Fibroblast of skin of abdomen (primary cell): ENCODE measurements at places on chromosomes 6 and 20.

GRCh38 chr6:14035071-14035847 is 82.3 kb upstream of the CD83 start:
- DNase-seq: peak; percentile 96

- peak; percentile 18 for DNase-seq
Measured at GRCh38 chr20:47878601-47879027, 93.3 kb upstream of the SULF2 start.

DNA sequence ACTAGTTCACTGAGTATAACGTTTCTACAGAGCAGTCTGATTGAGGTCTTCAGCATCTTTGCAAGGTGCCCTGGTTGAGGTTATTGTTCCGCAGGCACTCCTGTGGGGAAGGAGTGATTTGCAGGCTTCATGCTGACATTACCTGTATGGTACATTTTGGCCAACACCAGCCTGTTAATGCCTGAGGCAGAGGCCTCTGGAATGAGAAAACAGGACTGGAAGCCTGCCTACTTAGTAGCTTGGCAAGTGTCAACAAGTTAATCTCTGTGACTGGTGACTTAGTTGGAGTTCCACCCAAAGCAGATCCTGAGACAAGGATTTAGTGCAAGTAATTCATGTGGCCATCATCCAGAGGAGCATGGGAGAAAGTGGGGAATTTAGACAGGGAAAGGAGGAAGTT is 24.6 kb downstream of the MAS1 start:
- DNase-seq: no peak

- DNase-seq: no peak
Measured at GRCh38 chr20:44644667-44645131, 6.8 kb downstream of the ADA start.

DNA sequence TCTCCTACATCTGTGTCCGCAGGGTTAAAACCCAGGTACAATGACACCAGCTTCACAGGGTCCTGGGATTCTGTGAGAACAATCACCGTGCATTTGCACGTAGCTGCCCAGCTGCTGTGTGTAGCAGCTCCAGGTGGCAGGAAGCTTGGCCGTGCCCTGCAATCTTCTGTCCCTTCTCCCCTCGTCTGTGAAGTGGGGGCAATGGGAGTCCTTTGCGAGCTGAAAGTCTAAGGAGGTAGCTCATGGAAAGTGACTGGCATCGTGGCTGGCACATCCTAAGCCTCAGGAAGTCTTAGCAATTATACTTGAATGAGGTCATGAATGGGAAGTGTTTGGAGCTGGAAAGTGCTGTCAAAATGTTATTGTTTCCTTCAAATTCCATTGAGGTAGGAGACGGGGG is 137.1 kb downstream of the SMOC2 start:
- DNase-seq: no peak

DNA sequence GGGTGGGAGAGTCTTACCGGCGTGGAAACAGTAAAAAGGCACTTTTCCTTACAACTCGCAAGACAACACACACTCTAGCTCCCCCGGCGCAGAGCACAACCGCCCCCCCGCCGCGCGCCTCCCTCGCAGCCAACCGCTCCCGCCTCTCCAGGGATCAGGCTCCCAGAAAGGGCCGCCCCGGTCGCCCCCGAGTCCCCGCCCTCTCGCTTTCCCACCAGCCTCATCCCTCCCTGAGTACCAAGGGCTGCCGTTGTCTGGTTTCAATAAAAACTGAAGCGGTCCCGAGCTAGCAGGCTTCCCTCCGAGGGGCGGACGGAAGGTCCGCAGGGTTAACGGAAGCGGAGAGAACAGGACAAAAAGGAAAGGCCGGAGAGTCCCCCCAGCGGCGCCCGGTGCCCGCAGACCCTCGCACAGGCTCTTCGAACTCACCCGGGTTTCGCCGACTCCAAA is 804 bp downstream of the ELOVL5 start:
- DNase-seq: peak; percentile 69

DNA sequence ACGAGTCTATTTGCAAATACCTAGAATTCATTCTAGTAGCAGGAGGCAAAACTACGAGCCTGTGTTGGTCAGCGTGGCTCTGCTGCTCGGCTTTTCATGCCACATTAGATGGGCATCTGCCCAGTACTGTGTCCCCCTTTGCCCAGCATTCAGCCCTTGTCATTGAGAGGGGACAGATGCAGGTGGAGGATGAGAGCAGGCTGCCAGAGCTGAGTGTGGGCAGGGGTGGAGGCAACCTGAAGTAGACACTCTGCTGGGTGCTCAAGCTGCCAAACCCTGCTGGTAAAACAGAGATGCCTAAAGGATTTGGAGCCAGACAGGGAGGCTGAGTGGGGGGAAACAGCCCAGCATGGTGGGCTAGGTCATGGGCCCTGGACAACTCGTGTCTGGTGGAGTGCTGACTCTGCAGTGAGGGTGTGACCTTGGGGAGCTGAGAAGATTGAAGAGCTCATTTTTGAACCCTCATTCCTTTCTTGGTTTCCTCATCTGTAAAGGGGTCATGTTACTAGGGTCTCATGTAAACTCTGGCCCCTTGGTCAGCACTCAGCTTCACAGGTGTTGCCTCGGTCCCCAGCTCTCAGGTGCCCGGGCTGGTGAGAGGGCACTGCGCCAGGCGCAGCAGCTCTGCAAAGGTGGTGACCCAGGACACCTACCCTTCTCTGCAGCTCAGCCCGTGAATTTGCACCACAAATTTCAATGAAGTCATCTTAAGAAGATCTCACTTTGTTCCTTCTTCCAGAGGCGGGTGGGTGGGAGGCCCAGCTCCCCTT is 64.2 kb upstream of the BHLHE23 start:
- no peak for DNase-seq

GRCh38 chr20:37243937-37244571 is 17.6 kb downstream of the GHRH start:
- no peak for DNase-seq

- no peak for DNase-seq
Measured at GRCh38 chr6:44062771-44063560, 64.3 kb downstream of the MRPL14 start.

DNA sequence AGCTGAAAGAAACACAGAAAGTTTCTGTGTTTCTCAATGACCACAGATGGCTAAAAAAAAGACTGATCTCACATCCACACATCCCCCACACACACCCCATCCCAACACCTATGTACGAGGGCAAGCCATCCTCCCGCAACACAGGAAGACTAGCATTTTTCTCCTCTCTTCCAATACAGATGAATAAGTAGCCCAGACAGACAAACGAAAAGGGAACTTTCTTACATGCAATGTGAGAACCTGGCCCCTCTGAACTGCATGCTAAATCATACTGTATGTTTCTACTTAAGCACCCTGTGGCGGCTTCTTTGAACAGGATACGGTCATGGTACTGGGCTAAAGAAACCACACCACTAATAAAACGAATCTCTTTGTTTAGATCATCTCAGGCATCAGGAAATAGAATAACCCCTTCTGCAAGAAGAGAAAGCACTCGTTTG is 116.2 kb downstream of the GMDS start:
- no peak for DNase-seq

GRCh38 chr6:167786853-167787675 is 39.6 kb upstream of the AFDN start:
- DNase-seq: no peak

DNA sequence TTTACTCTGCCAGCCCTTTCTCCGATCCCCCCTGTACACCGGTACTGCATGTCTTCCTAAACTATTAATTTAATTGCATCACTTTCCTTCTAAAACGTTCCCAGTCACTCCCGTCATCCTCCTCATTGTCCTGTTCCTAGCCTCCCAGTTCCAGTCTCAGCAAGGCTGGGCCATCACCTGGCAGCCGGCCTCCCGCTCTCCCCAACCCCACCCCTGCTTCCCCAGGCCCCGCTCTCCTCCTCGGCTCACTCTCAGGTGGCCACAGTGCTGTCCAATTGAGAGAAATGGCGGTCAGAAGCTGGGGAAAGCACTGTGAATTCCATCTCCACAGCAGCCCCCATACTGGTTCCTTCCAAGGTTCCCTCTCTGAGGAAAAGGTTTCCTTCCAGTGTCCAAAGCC is 8.9 kb downstream of the PDE10A start:
- DNase-seq: no peak

DNA sequence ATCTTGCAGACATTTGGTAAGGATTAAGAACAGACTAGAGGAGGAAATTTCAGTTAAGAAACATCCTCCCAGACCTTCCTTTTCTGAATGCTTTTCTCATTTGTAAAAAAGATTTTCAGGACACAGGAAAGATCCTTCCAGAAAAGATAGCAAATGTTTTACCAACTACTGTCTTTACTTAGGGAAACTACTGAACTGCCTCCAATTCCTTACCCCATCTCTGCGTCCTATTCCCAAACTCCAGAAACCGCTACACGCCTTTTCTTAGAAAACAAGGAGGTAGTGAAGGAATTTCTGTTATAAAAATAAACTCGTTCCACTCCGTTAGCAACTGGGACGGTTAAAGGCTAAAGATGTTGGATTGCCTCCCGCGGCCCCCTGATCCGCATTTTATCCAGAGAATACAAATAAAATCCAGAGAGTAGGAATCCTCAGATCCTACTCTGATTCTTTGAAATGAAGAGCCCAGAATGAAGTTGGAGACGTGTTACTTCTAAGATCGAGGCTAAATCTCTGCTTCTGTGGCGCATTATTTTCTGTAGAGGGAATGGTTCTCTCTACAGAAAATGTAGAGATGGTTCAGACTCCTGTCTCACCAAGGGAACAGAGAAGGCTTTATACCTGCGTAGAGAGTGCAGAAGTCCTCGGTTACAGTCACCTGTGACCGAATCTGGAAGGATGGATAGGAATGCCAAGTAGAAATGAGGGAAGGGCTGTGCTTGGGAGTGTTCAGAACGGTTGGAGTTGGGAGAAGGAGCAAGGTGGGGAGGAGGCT is 133.0 kb downstream of the GPX5 start:
- no peak for DNase-seq

- no peak for DNase-seq
Measured at GRCh38 chr6:2171728-2172127, 73.7 kb downstream of the GMDS start.

DNA sequence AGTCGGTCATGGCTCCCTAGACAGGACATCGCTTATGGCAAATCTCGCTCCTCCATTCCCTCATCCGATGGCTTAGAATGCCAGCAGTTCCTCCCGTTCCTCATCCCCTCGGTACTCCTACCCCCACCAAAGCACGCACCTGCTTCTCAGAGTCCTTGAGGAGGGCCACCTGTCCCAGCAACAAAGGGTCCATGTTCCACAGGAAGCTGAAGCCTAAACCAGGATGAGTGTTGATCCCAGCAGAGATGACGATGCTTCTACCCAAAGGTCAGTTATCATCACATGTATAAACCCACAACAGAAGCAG is 111.2 kb downstream of the THBS2 start:
- no peak for DNase-seq

DNA sequence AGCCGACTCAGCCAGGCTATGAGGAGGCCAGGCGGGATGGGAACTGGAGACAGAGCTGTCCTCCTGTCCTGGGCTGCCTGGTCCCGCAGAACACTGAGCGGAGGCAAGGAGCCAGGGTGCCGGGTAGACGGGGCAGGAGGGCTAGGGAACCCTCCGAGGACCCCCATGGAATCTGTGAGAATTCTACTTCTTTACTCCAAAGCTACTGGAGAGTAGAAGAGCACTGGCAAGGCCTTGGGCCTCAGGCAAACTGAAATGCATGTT is 14.9 kb downstream of the DACT2 start:
- DNase-seq: no peak

- peak; percentile 50 for DNase-seq
Measured at GRCh38 chr20:2955257-2955970, 82.1 kb downstream of the PTPRA start.

- DNase-seq: no peak
Measured at GRCh38 chr6:89966228-89966544, 71.9 kb downstream of the GJA10 start.

DNA sequence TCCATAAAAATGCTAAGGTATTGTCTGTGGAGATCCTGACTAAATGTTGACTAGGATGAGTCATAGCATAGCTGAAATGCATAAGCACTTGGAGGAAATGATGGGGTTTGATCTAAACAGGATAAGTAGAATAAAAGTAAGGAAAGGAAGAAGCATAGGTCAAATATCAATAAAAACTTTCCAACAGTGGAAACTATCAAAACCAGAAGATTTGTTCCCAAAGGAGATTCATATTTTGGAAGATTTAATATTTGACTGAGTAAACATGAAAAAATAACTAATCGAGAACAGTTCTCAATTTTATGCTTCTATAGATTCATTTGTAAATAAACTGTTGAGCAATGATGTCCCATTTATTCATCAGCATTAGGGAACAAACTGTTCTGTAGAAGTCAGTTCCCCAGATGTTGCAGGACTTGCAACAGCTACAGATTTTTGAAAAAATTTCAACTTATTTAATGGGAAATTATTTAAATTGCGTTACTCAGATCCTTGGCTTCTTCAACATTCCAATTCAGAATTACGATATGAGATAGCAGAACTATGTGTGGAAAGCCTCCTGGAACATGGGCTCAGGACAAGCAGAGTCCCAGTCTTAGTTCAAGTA is 133.7 kb upstream of the TBX18 start:
- peak; percentile 62 for DNase-seq

DNA sequence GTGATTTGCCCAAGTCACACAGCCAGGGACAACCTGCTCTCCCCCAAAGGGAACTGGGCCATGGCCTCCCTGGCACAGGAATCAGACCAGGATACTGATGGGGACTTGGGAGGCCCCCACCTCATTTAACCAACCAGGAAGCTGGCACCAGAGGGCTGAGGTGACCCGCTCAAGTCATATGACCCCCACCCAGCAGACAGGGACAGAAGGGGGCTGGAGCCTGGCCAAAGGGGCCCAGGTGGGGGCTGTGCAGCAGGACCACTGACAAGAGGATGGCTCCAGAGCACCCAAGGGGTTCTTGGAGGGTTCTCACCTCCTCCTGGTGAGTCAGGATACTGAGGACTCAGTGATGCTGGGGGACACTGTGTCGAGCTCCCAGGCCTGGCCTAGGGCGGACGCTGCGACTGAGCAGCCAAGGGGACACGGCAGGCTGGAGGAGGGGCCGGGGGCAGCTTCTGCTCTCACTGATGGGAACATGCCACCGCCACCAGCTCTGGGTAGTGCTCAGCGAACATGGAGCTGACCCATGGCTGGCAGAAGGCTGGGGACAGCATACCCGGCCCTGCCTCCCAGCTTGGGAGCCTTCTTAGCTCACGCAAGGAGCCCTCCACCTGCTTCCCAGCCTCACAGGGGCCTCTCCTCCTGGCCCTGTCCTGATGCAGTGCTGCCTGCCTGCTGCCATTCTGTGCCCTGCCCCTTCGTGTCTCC is 1.2 kb downstream of the CST7 start:
- DNase-seq: no peak

DNA sequence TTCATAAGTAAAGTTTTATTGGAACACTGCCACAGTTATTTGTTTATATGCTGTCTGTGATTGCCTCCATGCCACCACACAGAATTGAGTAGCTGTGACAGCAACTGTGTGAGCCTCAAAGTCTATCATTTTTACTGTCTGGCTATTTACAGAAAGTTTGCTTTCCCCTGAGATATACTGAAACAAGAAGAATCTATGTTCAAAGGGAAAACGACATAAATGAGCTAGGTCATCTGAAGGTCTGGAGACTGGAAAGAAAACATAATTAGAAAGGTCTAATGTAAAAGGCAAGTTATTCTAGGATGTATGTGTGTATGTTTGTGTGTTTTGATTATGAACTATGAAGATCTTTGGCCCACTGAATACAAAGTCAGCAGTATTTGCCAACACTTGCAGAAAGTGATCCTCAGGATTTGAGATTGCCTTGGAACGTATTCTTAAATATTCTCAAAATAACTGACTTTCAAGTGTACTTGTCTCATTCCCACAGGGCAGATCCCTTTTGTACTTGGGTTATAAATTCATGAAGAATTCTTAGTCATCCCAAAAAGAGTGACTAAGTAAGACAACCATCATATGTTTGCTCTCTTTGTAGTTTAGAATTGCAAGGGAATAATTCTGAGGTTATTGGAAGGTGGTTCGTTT is 677.7 kb downstream of the DOK5 start:
- peak; percentile 24 for DNase-seq

GRCh38 chr6:89284963-89285735 is 29.9 kb downstream of the GABRR2 start:
- DNase-seq: no peak
